SK-N-DZ (cell line): ENCODE measurements at places on chromosomes 4 and X.

- DNase-seq: no peak
Observed at GRCh38 chr4:4456351-4456750, 69.4 kb downstream of the NSG1 start.

GRCh38 chr4:13950491-13950890 is 323.0 kb upstream of the BOD1L1 start:
- DNase-seq: no peak

DNA sequence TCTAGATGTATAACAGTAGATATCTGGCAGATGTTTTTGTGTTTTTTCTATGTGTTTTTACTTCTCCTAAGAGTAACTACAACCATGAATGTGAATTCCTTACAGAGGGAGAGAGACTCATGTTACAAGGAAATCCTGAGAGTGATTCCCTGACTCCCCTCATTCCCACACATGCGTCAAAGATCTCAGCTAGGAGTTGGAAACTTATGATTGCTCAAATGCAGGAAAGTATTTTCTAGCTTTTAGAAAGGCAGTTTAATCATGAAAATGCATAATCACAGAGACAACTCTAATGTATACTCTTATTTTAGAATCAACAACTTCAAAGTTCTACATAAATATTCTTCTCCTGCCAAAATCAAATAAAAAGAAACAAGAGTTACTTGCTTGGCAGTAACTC is 121.8 kb downstream of the PDE5A start:
- no peak for DNase-seq

DNA sequence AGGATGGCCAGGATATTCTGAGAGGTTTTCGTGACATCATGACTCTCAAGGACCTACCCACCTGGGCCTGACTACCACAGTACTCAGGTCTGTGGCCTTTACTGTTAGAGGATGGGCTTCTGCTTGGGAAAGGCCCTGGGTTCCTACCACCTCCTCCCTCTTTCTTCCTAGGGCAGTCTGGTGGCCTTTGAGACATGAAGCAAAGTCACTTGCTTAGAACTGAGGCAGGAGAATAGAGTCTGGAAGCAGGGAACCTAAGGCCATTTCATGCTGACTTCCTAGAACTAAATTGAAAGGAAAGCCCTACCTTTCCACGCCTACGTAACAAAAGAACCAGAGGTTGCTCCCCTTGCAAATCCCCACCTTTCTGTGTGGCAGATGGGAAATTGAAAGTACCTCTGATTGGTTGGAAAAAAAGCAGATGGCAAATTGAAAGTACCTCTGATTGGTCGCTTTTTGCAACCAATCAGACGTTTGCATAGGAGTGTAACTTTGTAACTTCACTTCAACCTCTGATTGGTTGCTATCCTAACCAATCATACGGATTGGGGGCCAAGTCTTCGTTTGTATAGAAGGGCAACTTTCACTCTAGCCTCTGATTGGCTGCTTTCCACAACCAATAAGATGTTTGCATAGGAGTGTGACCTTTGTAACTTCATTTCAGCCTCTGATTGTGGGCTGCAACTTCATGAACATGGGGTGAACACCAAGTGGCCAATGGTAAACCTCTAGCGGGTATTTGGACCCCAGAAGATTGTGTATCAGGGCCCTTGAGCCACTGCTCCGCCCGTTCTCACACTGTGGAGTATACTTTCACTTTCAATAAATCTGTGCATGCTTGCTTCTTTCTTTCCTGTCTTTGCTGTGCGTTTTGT is 9.9 kb upstream of the AKAP14 start:
- DNase-seq: no peak

DNA sequence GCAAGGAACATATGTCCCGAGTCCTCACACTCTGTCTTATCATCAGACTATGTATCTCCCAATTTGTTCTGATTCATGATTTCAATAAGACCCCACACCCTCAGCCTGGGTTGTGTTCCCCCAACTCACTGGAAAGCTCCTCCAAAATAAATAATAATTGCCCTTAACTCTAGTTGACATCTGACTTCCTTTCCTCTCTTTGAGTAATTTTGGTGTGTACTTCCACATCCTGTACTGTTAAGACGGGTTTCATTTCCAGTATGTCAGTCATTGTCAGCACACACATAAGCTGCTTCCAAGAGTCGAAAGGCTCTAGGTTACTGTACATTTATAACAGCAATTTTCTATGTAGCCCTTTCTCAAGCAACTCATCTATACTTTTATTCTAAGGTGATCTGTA is 52.2 kb upstream of the C1QTNF7 start:
- no peak for DNase-seq

- peak; percentile 3 for DNase-seq
Observed at GRCh38 chrX:65300104-65300809, 234.3 kb downstream of the LAS1L start.

GRCh38 chr4:110294165-110294564 is 95.8 kb upstream of the ELOVL6 start:
- no peak for DNase-seq

- DNase-seq: peak; percentile 5
Observed at GRCh38 chrX:139691493-139691842, 16.5 kb downstream of the MCF2 start.

GRCh38 chr4:72314869-72315268 is 254.2 kb downstream of the ADAMTS3 start:
- DNase-seq: no peak

GRCh38 chr4:174401471-174402130 is 117.9 kb downstream of the CEP44 start:
- no peak for DNase-seq

- DNase-seq: no peak
Observed at GRCh38 chr4:154911608-154912098, 130.6 kb downstream of the RBM46 start.

DNA sequence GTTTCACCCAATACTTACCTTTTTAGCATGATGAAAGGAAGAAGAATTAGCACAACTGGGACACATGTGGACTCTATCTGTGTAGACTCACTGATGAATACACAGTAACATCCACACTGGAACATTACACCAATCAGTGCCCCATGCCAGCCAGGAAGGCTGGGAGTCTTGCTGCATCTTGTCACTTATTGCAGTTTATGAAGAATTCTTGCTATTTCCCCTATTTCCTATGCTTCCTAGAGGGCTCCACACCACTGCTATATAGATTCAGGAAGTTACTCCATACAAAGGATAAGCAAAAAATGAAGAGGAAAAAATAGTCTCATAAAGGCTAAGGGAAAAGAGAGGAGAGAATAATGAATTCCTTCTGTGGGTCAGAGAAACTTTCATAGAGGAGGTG is 201.0 kb downstream of the CAMK2D start:
- DNase-seq: no peak

- DNase-seq: no peak
Observed at GRCh38 chr4:183989931-183990330, 84.8 kb downstream of the STOX2 start.

DNA sequence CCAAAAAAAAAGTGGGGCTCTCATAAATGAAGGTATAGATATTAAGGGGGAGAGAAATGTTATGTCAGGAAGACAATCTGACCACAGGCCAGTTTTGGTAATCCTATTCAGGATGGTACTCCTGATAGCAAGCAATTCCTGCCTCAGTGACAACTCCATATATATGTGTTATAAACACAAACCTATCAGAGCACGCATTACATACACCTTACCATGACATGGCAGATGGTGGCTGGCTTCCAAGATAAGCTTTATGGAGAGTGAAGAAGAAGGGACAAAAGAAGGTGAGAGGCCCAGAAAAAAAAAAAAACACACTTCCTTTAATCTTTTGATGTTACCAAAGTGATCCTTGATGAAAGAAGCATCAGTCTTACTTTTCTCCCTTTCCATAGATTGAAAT is 29.5 kb upstream of the KDR start:
- no peak for DNase-seq

DNA sequence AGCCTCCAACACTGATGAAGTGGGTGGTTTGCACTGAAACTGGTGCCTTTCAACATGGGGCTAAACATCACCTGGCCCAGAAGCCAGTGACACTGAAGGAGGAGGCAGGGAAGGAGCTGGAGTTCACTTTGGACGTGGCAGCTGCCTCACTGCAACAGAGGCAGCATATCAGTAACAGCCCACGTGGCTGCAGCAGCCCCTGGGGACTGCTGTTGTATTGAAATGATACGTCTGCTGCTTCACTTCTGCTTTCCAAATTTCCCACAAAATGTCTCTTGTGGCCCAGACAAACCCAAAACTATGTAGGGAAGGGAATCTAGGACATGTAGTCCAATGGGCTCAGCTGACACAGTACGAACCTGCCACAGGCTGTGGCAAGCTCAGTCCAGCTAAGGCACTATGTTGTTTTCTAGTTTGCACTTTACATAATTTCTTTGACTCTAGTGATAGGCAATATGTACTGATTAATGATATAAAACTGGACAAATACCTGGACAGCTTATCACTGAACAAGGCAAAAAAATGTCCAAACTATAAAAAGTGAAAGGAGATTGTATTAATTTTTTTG is 84.7 kb upstream of the RAPGEF2 start:
- no peak for DNase-seq

- no peak for DNase-seq
Observed at GRCh38 chrX:123358457-123358856, 174.4 kb downstream of the GRIA3 start.

DNA sequence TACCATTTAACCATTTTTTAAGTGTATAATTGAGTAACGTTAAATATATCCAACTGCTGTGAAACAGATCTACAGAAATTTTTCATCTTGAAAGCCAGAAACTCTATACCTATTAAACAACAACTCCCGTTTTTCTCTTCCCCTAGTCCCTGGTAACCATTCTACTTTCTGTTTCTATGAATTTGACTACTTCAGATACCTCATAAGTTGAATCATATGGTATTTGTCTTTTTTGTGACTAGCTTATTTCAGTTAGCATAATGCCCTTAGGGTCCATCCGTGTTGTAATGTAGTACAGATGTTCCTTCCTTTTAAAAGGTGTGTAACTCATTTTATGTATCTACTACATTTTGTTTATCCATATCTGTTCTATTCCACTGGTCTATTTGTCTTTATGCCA is 48.7 kb downstream of the STAG2 start:
- no peak for DNase-seq

- DNase-seq: no peak
Observed at GRCh38 chr4:150789864-150790263, 207.9 kb downstream of the MAB21L2 start.

DNA sequence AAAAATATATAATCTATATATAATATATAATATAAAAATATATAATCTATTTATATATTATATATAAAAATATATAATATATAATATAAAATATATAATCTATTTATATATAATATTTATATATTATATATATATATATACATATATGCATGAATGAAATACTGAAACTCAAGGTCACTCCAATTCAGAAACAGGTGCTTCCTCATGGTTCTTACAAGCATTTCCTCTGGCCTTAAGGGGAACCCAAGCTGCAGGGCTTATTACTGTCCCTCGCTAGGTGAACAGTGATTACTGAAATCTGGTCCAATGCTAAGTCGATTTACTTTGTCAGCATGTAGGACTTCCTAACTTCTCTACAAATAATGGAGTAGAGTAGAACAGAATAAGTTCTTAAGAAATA is 174.3 kb downstream of the GPM6A start:
- no peak for DNase-seq

GRCh38 chr4:169582706-169583105 is 29.7 kb downstream of the NEK1 start:
- no peak for DNase-seq

- peak; percentile 12 for DNase-seq
Observed at GRCh38 chrX:112612558-112612957, 67.2 kb downstream of the LHFPL1 start.

GRCh38 chrX:21174439-21174838 is 199.8 kb upstream of the CNKSR2 start:
- no peak for DNase-seq

DNA sequence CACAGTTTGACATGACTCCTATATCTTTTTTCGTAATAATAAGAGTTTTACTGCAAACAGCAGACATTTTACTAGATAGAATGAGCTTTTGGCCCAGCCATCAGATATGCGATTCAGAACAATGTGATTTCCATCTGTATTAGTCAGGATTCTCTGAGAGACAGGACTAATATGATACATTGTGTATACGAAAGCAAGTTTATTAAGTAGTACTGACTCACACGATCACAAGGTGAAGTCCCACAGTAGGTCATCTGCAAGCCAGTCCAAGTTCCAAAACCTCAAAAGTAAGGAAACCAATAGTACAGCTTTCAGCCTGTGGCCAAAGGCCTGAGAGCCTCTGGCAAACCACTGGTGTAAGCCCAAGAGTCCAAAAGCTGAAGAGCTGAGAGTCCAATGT is 24.1 kb downstream of the CXCL8 start:
- no peak for DNase-seq
